ENCODE measurements at places on chromosomes 3 and 15.

DNA sequence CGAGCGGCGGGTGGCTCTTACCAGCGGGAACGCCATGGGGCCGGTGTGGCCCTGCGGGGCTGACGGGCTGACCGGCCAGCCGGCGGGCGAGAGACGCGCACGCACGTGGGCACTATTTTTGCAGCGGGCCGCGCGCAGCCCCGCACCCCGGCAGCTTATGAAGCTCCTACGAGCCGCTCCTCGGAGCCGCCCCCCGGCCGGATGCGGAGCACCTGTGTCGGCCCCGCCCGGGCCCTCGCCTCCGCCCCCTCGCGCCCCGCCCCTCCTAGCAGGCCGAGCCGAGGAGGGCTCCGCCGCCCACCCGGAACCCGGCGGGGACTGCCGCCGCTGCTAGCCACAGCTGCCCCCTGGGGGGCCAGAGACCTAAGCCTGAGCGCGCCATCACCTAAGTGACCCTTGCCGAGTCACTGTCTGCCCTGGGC lies 683 bp upstream of the CPEB1 start:
- no peak for DNase-seq

DNA sequence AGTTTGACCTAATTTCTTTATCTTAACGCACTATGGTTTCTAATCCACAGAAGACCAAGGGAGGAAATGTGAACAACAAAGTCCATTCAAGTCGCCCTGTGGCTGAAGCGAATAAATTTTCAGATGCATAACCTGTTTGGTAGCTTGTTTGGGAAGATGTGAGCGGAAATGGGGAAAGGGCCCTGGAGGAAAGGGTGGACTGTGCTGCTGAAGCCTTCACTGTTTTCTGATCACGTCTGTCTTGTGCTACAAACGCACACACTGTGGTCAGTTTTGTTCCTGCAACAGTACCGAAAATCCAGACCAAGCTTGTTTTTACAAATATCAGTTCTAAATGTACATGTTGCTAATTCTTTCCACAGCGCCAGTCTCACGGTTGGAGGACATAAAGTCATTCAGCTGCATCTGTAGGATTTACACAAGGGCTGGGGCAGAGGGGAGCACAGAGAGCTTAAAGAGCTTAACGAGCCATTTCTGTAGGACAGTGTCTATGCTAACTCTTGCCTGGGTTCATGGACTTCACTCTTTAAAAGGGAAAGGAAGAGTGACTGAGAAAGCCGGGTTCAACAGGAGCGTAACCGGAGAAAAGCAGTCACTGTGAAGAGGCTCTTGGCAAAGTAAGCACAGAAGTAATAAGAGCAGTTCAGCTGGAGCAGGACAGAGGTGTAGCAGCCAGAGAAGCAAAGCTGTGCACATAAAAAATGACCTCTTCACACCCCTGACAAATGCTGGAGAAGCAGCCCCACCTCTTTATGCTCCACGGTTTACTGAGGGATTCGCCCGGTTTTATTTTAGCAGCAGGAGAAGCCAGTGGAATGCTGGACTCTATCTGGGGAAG lies 66.6 kb downstream of the USF3 start:
- no peak for DNase-seq

GRCh38 chr3:14508966-14509795 lies 31.0 kb downstream of the GRIP2 start:
- DNase-seq: peak; percentile 32

- no peak for DNase-seq
Observed at GRCh38 chr15:90512276-90512675, 17.4 kb upstream of the CRTC3 start.

GRCh38 chr15:79957741-79958140 lies 13.3 kb downstream of the BCL2A1 start:
- DNase-seq: no peak

GRCh38 chr3:113097960-113098447 lies 107.2 kb downstream of the GTPBP8 start:
- peak; percentile 88 for DNase-seq

DNA sequence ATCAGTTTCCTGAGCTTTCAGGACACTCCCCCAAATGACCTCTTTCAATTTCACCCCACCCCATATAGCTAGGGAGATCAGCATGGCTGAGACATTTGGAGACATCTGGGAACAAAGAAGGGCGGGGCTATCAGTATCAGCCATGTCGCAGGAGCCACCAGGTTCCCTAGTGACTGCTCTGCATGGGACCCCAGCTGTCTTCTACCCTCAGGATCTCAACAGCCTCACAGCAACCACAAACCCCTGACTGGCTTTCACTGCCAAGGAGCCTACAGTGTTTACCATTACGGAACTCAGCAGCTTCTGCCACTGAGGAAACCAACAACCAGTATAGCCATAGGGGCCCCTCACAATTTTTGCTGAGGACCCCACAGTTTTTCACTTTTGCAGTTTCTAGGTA lies 269.6 kb upstream of the TRIM42 start:
- DNase-seq: no peak

GRCh38 chr15:66859688-66860253 lies 157.7 kb downstream of the SMAD6 start:
- no peak for DNase-seq

GRCh38 chr3:108453565-108453964 lies 56.8 kb downstream of the MYH15 start:
- no peak for DNase-seq

GRCh38 chr3:15064299-15064834 lies 748 bp downstream of the MRPS25 start:
- DNase-seq: no peak

GRCh38 chr15:31262143-31262530 lies 64.5 kb upstream of the KLF13 start:
- no peak for DNase-seq

- no peak for DNase-seq
Observed at GRCh38 chr15:59614153-59614552, 2.6 kb downstream of the GCNT3 start.

- DNase-seq: no peak
Observed at GRCh38 chr3:107978131-107979055, 112.4 kb downstream of the CD47 start.

GRCh38 chr3:111285694-111286093 lies 214.1 kb downstream of the NECTIN3 start:
- no peak for DNase-seq

DNA sequence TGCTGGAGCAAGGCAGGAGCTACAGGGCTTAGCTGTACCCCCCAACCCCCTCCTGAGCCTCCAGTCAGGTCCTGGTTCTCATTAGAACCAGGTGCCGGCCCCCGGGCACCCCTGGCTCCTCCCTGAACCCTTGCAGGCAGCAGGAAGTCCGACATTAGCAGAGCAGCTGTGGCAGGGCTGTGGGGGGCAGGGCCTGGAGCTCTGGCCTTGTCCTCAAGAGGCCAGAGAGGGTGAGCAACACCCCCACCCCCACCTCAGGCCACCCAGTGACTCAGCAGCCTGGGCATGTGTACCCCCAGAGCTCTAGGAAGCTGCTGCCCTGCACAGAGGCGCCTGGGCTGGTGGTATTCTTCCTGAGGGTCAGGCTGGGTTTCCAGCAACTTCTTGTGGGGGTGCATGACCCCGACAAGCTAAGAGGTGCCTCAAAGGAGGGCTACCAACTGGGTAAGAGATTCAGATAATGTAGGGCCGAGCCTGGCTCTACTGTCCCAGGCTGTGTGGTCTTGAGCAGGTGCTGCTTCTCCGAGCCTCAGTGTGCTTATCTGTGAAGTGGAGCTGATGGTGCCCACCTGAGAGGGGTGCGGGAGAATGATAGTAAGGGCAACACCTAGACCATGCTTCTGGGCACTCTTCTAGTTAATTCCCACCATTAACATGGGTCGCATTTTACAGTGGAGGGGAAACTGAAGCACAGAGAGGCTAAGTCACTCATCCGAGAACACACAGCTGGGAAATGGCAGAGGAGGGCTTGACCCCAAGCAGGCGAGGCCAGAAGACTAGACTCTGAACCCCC lies 16.0 kb downstream of the H1-8 start:
- peak; percentile 83 for DNase-seq

GRCh38 chr15:62608369-62608768 lies 434.2 kb upstream of the TPM1 start:
- DNase-seq: no peak

DNA sequence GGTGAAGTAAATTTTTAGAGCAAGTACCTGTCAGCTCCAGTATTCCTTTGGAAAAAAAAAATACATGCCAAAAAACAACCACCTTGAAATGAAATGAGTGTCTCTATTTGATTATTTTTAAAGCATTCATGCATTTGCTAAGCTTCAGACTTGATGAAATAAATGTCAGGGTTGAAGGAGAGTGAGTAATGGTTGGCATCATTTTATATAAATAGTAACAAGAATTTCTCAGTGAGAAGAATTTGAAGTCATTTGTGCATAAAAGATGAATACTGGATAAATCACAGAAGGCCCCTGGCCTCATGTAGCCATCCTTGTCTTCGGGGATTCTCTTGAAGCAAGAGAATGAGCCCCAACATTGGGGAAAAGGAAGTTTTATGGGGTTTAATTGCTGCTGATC lies 318.4 kb downstream of the LPP start:
- peak; percentile 21 for DNase-seq

DNA sequence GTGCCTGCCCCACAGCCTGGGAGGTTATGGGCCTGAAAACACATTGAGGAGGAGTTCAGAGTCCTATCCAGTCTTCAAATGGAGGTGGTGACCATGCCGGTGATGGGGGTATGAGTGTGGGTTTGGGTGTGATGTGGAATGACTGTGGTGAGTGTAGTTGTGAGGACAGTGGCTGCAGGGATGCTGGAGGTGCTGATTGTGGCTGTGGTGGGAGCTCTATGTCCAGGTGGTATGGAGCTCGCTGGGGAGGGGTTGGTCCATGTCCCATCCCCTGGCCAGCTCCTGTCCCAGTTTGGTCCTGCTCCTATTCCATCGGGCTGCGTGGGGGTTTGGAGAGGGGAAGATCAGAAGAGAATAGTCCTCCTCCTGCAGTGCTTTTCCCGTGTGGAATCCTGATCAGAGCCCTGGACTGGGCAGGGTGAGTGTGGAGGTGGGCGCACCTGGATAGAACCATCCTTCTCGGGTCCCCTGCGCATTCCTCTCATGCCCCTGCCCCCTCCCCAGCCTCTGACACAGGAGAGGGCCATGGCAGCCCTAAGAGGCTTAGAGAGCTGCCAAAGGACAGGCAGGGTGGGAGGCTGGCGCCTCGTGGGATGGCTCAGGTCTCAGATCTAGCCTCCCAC lies 23.0 kb upstream of the GOLGA6C start:
- no peak for DNase-seq

- DNase-seq: no peak
Observed at GRCh38 chr3:81778678-81779182, 17.3 kb upstream of the GBE1 start.

DNA sequence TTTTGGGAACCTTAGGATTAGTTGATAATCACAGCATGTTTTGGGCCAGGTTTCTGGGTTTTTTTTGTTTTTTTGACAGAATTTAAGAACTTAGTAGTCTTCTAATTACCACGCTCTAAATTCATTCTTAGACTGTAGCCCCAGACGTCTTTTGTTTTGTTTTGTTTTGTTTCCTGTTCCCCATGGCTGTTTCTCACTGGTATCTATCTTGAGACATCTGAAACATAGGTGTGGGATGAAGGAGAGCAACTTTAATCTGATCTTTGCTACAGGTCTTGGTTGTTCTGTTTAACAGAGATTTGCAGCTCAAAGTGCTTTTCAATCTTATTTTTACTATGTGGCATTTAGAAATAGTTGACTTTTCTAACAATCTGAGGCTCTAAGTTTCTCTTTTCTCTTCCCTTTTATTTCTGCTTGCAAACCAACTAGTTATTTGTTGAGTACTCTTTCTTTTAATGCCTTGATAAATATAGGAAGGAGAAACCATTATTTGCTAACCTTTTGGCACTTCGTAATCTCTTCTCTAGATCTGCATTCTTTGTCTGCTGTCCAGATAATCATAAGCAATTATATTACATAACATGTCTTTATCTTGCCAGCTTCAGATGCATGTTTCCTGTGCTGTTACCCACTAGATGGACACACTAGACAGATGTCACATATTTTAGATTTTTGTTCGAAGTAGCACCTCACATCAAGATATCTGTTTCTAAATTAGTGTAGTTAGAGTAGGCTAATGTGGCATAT lies 40.9 kb downstream of the FBXL2 start:
- DNase-seq: no peak

DNA sequence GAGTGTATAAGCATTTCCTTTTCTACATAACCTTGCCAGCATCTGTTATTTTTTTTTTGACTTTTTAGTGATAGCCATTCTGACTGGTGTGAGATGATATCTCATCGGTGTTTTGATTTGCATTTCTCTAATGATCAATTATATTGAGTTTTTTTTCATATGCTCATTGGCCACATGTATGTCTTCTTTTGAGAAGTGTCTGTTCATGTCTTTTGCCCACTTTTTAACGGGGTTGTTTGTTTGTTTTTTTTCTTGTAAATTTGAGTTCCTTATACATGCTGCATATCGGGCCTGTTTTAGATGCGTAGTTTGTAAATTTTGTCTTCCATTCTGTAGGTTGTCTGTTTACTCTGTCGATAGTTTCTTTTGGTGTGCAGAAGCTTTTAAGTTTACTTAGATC lies 89.2 kb downstream of the LEKR1 start:
- DNase-seq: no peak

- no peak for DNase-seq
Observed at GRCh38 chr15:96767703-96768434, 437.4 kb downstream of the NR2F2 start.

- no peak for DNase-seq
Observed at GRCh38 chr3:131733086-131733841, 230.5 kb upstream of the MRPL3 start.

DNA sequence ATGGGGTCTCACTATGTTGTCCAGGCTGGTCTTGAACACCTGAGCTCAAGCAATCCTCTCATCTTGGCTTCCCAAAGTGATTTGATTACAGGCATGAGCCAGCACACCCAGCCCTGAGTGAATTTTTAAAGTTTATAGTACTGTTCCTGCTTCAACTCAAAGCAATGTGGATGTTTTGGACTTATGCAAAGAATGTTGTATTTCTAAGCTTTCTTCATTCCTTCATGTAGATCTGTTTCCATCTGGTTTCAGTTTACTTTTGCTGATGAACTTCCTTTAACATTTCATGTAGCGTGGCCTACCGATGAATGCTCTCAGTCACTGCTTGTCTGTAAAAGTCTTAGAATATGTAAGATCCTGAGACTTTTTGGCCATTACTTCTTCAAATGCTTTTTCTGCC lies 23.2 kb downstream of the NRG4 start:
- no peak for DNase-seq

GRCh38 chr3:126358038-126358815 lies 1.0 kb upstream of the KLF15 start:
- DNase-seq: no peak

DNA sequence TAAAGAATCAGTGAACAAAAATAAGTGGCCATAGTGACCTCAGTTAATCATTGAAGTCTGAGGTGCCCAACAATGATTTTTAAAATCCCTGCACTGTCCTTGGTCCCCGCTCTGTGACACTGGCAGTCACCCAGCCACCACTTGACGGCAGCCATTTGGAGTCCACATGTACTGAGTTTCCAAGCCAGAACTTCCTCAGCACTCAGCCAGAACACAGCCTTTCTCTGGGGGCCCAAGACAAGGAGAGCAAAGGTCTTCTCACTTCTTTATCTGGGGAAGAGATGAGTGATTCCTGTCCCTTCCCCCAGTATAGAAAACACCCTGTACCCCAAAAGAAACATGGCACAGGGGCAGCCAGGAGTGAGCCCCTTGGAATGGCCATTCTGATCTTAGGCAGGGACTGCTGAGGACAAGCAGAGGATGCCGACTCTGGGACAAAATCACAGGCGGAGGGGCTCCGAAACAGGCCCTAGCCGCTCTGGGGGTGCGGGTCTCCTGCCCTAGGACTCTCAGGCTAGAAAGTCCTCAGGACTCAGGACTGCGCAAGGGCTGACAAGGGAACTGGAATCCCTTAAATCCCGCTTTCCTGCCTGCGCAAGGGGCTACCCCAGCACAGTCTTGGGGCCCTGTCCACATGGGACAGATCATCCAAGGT lies 12.8 kb downstream of the PAK6 start:
- no peak for DNase-seq
